ENCODE measurements at places on chromosomes 16 and 17.

DNA sequence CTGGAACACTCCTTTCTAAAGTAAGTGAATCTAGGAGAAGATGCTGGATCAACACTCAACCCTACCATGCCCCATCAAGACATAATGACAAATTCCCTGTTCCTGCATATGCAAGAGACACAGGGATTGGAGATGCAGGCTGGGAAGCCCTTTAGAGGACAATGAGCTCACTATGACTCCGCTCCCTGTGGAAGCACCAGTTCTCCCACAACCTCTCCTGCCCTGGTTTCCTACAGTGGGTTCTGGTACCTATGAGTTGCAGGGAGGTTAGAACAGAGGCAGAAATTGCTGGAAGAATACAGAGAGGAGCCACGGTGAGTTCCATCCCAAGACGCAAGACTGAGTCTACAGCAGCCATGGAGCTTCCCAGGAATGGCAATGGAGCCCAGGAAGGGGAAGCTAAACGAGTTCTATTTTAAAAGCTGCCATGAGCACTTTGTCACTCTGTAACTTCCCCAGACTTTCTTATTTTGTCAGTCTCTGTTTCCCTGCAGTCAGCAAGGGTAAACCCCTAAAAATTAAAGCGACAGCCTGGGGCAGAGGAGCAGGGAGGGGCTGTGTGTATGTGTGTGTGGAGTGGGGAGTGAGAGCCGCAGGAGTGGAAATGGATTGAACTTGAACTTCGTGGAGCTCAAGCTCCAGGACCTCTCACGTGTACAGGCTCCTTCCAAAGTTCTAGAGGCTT is 42.3 kb upstream of the PIK3R6 start:
- no peak for DNase-seq

DNA sequence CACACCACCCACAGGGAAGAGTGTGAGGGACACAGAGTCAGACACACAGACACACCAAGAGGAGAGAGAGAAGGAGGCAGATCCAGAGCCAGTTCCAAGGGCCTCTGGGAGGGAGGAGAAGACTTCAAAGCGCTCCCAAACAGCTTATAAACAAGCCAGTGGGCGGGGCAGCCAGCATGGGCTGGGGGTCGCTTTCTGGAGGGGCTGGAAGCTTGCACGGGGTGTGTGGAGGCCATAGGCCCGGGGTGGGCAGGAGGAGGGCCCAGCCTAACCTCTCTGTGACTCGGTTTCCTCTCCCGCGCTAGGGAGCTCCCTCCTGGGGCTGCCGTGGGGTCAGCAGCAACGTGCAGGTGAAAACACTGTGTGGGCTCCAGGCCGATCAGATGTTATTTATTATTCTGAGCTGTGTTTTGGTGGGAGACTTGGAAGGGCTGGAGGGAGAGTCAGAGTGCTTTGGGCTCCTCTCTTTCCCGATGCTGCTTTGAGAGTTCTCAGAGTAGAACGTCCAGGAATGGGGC is 2.5 kb upstream of the WFIKKN2 start:
- DNase-seq = no peak

- no peak for DNase-seq
Observed at GRCh38 chr16:19419698-19420075, 2.0 kb downstream of the TMC5 start.

DNA sequence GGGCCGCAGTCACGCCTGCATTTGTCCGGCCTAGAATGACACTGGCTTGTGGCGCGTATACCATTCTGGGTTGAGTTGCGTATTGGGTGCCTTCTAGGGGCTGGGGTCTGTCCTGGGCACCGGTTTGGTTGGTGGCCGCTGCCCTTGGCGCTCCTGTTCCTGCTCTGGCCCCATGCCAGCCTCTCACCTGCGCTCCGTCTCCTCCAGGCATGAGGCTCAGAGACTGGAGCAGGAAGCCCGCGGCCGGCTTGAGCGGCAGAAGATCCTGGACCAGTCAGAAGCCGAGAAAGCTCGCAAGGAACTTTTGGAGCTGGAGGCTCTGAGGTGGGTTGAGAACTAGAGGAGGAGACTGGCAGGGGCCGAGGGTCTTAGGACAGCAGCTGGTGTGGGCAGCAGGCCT is 17.4 kb downstream of the CDIPT start:
- DNase-seq = no peak

DNA sequence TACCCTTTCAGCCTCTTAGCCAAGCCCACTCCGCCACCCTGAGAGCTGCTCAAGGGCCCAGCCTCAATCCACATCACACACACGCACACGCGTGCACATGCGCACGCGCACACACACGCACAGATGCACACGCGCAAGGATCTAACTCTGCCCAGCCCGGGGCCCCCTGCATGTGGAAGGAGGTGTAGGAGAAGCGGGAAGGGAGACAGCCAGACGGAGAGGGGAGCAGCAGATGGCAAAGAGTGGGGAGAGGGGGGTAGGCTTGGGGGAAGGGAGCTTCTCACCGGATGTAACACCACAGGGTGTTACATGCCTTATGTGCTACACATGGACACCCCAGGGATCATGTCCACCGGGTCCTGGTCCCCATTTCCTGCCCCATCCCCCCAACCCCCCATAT is 15.3 kb downstream of the DLG4 start:
- DNase-seq = peak; percentile 64
